ENCODE measurements at places on chromosomes 5 and 9.
A peak's percentile ranks its signal among the peaks of the same experiment; 100 is the strongest.

- DNase-seq = no peak
Measured at GRCh38 chr9:86350006-86350760, 4.0 kb downstream of the TUT7 start.

GRCh38 chr9:125380406-125380805 lies 118.8 kb downstream of the GAPVD1 start:
- no peak for DNase-seq

- DNase-seq = no peak
Measured at GRCh38 chr5:176618783-176619182, 8.8 kb upstream of the GPRIN1 start.

- no peak for DNase-seq
Measured at GRCh38 chr9:31807574-31808256, 576.7 kb upstream of the ACO1 start.

GRCh38 chr5:97182571-97183099 lies 412 bp downstream of the RIOK2 start:
- DNase-seq = no peak

- DNase-seq = no peak
Measured at GRCh38 chr9:95545831-95546567, 29.2 kb upstream of the PTCH1 start.

DNA sequence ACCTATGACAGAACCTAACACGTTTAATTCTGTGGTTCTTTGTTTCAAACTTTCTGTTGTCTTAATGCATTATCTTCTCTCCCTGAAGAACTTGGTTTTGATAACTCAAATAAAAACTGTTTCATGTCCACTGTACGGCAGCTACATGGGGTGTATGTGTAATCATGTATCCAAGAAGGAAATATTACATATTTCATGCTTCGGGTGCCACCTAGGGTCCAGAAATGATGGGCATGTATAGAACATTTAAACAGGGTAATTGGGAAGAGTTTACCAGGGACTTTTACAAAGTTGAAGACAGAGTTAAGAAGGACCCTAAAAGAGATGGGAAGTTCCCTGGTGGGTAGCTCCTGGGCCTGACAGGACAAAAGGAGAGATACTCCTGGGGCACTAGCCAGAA lies 291.3 kb downstream of the FBXL7 start:
- DNase-seq = no peak

- no peak for DNase-seq
Measured at GRCh38 chr5:108251350-108251749, 130.5 kb downstream of the FBXL17 start.

- no peak for DNase-seq
Measured at GRCh38 chr5:177310332-177310731, 1.4 kb downstream of the MXD3 start.

DNA sequence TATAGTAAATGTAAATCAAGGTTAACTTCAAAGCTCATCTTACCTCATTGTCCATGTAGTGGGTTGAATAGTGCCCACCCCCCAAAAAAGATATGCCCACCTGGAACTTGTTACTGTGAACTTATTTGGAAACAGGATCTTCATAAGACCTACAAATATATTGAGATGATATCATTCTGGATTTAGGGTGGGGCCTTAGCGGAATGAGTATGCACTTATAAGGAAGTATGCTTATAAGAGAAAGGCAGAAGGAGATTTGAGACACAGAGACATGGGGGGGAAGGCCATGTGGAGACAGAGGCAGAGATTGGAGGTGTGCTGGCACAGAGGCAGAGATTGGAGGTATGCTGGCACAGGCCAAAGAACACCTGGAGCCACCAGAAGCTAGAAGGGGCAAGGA lies 2.6 kb upstream of the PRRC1 start:
- no peak for DNase-seq

DNA sequence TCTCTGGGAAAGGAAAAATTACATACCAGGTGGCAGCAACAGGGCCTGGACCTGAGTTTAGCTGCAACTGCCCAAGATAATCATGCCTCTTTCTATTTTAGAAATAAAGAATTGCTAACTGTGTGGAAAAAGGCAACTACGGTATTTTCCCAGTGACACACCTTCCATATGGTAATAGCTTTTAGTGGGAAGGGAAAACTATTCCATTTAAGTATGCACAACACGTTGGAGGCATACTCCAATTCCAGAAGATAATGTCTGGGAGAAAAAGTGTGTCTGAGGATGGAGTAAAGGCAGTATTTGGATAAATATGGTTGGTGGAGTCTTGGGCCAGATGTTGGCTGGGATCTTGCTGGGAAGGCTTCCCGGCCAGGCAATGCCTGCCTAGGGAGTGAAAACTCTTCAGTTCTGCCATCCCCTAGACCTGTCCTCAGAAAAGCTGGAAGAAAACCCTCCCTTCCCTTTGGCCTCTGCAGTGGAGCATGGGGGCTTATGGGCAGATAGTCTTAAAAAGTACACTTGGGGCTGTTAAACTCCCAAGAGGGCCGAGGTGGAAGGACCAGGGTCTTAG lies 40.6 kb downstream of the SH3PXD2B start:
- DNase-seq = no peak

- DNase-seq = no peak
Measured at GRCh38 chr9:131273856-131274673, 2.2 kb downstream of the FAM78A start.

- no peak for DNase-seq
Measured at GRCh38 chr9:35168963-35169362, 7.2 kb downstream of the UNC13B start.

DNA sequence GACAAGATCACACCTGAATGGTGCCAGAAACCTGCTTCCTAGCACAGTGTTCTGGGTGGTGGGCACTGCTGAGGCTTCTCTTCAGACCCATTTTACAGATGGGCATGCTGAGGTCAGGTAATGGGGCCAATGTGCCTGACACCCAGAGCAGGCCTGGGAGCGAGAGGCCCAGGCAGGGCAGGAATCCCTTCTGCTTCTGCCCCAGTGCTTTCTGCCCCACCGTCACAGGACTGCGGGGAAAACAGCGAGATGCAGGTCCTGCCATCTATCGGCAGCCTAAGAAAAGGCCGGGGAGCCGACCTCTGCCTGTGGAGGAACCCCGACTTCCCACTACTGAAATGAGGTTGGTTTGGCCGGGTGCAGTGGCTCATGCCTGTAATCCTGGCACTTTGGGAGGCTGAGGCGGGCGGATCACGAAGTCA lies 22.8 kb upstream of the RNU6ATAC start:
- no peak for DNase-seq

DNA sequence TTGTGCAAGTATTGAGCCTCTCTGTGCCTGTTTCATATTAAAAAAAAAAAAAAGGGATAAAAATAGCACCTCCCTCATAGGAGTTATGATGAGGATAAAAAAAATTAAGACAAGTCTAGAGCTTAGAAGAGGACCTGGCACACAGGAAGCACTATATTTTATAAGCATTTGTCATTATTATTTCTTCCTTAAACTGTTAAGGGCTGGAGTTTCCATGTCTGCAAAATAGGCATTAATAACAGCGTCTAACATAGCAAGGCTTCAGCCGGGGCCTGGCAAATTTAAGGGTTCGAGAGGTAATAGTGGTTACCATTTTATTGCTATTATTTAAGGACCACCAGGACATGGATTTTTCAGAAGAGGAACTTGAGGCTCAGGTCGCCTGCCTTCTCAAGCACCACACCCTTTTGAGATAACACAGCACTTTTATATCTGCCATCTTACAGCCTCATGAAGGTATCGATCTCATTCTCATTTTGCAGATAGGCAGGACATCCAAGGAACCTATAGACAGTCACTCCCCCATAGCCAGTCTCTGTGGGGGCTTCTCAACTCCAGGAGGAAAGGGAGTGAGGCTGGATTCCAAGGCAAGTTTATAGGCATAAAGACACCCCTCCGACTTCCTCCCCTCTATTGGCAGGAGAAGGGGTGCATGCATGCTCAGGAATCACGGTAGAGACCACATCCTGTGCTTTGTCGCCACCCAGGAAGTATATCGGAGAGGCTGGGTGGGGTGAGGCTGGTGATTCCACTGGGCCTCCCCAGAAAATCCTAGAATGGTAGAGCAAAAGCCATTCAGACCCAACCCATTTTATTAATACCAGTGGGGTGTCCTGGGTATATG lies 2.4 kb downstream of the ANXA6 start:
- peak; percentile 44 for DNase-seq

DNA sequence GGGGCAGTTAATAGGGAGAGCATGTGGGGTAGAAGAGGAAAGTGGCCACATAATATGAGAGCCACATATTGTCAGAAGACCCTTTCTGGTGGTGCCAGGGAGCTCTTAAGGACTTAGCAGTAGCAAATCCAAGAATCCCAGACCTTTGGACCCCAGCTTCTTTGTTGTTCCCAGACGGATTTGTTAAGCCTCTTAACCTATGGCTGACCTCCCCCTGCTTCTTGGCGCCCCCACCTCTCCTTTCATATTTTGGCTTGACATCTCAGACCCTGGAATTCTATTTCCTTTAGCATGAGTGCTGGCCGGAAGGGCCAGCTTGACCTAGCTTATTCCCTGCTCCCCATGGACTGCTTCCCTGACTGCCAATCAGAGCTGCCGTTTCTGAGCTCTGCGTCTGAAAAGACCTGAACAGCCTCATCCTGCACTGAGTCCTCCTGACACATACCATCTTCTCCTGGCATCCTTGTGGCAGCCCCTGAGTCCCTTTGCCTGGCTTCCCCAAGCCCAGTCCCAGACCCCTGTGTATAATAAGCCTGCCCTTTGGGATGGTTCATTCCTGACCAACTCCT lies 116.3 kb downstream of the PRKACG start:
- DNase-seq = no peak

DNA sequence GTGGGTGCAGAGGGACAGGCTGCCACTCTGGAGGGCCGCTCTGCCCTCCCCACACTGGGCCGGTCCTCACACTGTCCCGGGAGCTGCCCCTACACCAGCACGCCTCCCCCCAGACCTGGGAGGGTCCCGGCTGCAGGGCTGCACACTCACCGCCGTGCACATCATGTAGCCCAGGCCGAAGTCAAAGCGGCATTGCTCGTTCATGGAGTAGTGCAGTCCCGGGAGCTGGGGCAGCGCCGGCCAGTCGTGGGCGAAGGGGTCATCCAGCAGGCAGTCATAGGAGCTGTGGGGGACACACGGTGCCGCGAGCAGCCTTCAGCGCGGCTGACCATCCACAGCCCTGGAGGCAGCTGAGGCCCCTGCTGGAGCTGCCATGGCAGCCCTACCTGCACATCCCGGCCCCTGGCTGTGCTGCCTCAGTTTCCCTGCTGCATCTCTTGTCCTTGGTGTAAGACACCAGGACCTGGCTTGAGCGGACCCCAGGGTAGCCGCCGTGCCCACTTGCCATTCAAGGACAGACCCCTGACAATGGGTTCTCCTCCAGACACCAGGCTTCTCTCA lies 93.2 kb downstream of the ZNF354C start:
- DNase-seq = peak; percentile 11

DNA sequence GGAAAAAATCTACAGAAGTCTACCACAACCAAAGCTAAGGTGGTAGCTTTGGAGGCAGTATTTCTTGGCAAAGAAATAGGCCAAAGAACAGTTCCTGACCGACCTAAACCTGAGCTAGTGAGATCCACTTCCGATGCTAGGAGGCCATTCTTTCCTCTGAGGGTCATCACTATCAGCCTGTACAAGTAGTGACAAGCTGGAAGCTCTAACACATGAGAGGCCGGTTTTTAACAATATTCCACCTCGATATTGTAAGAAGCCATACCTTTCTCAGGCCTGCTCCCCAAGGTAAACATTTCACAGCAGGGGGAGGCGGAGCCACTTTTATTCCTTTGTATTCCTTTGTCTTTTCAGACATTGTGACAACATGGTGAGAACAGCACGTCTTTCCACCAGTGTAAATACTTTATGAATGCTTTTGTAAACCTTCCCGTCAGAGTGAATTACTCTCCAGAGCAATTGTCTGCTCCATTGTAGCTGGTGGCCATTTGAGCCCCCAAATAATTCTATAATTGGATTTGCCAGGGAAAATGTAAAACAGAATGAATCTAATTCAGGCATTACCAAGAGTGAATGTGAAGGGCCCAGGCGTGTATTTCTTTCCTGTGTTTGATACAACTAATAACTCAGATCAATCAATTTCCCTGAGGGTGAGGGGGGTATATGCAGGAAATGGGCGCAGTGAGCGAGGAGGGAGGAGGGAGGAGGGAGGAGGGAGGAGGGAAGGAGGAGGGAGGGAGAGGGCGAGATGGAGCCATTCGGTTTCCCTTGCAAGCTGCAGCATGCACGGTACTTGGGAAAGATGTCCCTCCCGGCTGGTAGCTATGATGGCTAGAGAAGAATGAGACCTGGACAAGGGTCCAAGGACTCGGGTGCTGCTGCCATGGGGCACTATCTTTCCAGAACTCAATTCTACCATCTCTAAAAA lies 166.6 kb downstream of the CDK5RAP2 start:
- no peak for DNase-seq

- no peak for DNase-seq
Measured at GRCh38 chr5:154709368-154710305, 45.5 kb upstream of the LARP1 start.

DNA sequence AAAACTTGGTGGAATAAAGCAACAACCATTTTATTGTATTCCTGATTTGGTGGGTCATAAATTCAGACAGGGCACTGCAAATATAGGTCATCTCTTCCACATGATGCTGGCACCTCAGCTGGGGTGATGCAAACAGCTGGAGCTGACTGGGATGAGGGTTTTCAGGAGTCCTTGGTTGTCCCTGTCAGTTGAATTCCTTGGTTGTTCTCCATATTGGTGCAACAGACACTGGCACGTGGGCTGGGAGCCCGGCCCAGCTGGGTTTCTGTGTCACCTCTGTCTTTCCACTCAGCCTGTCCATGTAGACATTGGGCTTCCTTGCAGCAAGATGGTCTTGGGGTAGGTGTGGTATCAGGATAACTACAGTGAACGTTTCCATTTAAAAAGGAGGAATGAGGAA lies 518.0 kb upstream of the MEF2C start:
- DNase-seq = no peak

- DNase-seq = no peak
Measured at GRCh38 chr5:73482383-73483136, 15.7 kb upstream of the BTF3 start.

DNA sequence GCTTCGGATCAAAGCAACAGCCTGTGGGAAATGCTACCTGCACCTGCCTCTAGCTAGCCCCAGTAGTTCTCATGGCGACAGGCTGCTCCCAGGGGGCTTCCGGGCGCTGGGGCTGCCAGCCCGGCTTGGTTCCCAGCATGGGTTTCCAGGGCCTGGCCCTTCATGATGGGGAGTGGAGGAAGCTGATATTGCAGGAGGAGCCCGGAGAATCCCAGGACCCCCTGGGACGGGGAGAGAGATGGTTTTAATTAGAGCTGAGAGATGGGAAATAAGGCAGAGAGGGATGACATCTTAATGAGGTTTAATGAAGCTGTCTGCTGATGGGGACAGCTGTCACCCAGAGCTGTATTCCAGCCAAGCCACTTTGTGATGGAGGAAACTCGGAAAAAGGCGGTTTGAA lies 78.6 kb downstream of the CFAP77 start:
- no peak for DNase-seq

GRCh38 chr9:87080512-87081264 lies 133.4 kb upstream of the GAS1 start:
- DNase-seq = no peak

DNA sequence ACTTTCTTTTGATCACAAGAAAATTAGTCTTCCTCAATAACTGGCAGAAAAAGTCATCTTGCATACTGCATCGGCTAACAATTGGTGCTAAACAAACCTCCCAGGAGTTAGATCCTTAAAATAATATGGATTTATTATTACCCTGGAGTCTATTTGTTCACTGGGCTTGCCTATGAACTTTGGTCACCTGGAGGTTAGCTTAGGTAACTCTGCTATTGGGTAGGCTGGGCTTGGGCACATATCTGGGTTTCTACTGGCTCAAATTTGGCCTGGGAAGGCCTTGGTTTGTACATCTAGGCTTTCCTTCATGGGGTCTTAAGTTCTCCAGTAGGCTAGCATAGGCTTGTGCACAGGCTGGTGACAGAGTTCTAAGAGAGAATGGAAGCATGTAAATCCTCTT lies 279.9 kb downstream of the RASEF start:
- no peak for DNase-seq

GRCh38 chr5:106730506-106730905 lies 940.2 kb downstream of the EFNA5 start:
- no peak for DNase-seq

All from activated CD8-positive, alpha-beta memory T cell treated with anti-CD3 and anti-CD28 coated beads, Interleukin-2, amount 50 U/mL, for 4 hours (primary cell).